ENCODE measurements at places on chromosomes 7 and 10.
A peak's percentile ranks its signal among the peaks of the same experiment; 100 is the strongest.

GRCh38 chr7:95391761-95392160, 4.4 kb downstream of the PON3 start:
- no peak overlapping the region for H3K27ac ChIP-seq
- H3K27me3 ChIP-seq, result peaks cover 6% of the 10 kb centered on the region
- no peaks in the 10 kb centered on the region for H3K36me3 ChIP-seq
- no peak for DNase-seq

- H3K4me1 ChIP-seq, result no peaks in the 10 kb centered on the region
- no peak for DNase-seq
- no peak overlapping the region for H3K27ac ChIP-seq
- no peaks in the 10 kb centered on the region for H3K36me3 ChIP-seq
- no peak overlapping the region for H3K4me3 ChIP-seq
Measured at GRCh38 chr10:99346247-99346646, 17.1 kb downstream of the CNNM1 start.

DNA sequence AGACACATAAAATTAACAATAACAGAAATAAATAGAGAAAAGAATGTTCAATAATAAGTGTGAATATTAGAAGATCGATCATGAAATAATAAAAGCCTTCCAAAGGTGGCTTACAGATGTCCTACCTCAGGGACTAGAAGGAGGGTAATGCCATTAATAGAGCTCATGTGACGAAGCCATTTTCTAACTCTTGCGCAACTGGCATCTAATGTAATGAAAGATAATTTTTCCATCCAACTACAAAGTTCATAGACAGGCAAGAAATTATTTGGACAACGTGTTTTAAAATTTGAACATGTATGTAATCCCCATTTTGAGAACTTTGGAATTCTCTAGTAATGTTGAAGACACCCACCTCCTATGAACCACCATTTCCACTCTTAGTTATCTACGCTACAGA, 1394.3 kb upstream of the LRRTM3 start:
- H3K27me3 ChIP-seq, result peaks cover 4% of the 10 kb centered on the region
- H3K4me1 ChIP-seq, result no peaks in the 10 kb centered on the region

- peaks cover under 1% of the 10 kb centered on the region for H3K36me3 ChIP-seq
- no peak overlapping the region for H3K4me3 ChIP-seq
- H3K27ac ChIP-seq, result peak overlapping the region; percentile 92
- DNase-seq, result peak; percentile 94
Measured at GRCh38 chr10:73906524-73907447, 4.1 kb upstream of the PLAU start.

- H3K27ac ChIP-seq, result no peak overlapping the region
- no peaks in the 10 kb centered on the region for H3K4me1 ChIP-seq
- no peaks in the 10 kb centered on the region for H3K36me3 ChIP-seq
- H3K27me3 ChIP-seq, result peaks cover 2% of the 10 kb centered on the region
Measured at GRCh38 chr7:51148216-51148615, 168.4 kb downstream of the COBL start.

GRCh38 chr10:79350407-79351154, 3.3 kb downstream of the PPIF start:
- H3K36me3 ChIP-seq, result peaks cover 71% of the 10 kb centered on the region
- no peak overlapping the region for H3K27ac ChIP-seq
- peaks cover 3% of the 10 kb centered on the region for H3K4me1 ChIP-seq
- no peaks in the 10 kb centered on the region for H3K27me3 ChIP-seq

DNA sequence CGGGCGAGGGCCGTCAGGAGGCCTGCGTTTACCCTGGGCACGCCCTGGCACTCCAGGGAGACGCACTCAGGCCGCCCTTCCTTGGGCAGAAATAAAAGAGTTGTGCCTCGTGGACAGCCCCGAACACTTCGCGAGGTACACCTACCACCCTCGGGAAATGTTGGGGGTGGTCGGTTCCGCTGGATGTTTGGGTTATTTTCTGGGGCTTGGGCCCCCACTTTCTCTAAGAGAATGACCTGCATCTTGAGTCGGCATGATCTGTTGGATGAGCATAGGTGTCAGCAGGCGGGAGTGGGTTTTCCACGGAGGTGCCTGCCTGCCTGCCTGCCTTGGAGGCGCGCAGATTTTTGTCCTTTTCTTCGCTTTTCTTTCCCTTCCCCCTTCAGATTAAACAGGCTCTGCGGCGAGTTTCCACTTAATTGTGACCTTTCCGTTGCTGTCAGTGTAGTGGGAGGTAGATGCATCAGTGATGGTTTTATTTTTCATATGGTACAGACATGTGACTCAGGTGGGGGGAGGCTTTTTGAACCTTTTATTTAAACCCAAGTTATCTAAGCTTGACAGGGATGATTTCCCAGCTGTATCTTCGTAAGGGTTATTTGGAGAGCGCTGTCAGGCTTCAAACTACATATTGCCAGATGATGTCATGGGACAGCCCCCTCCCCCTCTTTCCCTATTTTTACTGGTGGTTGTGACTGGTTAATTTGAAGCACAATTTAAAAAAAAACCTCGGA, 661 bp downstream of the HECTD2 start:
- H3K4me1 ChIP-seq, result no peaks in the 10 kb centered on the region
- peak overlapping the region; percentile 80 for H3K4me3 ChIP-seq
- H3K36me3 ChIP-seq, result no peaks in the 10 kb centered on the region
- peak overlapping the region; percentile 74 for H3K27ac ChIP-seq
- DNase-seq, result no peak

GRCh38 chr7:14899030-14899429, 3.5 kb downstream of the DGKB start:
- H3K4me1 ChIP-seq, result no peaks in the 10 kb centered on the region
- DNase-seq, result no peak
- no peak overlapping the region for H3K27ac ChIP-seq
- no peaks in the 10 kb centered on the region for H3K36me3 ChIP-seq
- H3K4me3 ChIP-seq, result no peak overlapping the region

DNA sequence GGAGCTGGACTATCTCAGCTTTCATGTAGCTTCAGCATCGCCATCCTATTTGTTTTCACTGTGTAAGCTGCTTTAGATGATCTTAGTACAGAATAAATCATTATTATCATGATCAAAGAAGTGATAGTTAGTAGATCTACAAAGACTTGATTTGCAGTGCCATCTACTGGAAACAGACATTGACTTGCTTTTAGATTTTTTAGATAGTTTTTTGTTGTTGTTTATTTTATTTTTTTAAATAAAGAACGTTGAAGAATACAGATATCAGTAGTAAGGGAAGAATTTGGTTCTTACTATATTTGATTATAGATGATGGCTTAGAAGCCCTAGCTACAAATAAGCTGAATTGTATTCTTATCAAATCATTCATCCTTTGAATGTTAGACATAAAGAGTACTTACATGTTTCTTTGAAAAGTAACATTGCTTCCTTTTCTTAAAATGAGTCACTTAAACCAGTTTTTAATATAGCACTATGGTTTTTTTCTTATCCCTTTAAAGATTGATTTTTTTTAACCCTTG, 6.3 kb upstream of the SFMBT2 start:
- peaks cover 5% of the 10 kb centered on the region for H3K4me1 ChIP-seq
- H3K27me3 ChIP-seq, result peaks cover 11% of the 10 kb centered on the region
- no peaks in the 10 kb centered on the region for H3K36me3 ChIP-seq
- DNase-seq, result no peak
- H3K4me3 ChIP-seq, result no peak overlapping the region

DNA sequence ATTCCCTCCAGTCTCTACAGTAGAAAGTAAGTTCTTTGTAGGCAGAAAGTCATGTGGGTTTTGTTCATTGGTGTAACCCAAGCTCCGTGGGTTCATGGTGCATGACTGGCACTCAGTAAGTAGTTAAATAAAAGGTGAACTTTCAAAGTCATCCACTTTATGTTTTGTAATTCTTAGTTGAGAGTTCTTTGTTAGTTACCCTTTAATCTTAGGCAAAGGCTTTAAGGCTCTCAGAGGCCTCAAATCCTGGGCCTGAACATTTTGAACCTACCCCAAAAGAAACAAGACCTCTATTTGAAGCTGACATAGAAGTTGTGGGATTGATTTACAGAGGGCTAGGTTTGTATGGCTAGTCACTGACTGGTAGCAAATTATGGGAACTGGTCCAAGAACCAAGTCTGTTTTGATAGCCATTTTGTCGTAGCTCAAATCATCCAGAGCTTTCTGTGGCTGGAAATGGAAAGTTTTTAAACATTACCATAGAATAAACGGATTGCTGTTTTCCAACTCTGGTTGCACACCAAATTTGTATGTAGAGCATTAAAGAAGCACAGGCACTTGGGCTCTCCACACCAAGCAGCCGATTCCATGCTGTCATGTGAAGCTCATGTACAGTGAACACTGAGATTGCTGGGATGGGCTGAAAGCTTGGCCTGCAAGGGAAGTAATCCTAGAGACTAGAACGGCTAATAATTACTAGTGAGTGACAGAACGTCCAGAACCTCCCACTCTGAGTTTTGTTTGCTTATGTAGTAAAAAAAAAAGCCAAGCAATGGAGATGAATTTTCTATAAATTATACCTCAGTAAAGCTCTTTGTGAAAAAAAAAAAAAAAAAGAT, 53.5 kb downstream of the DENND11 start:
- H3K27me3 ChIP-seq, result no peaks in the 10 kb centered on the region
- H3K36me3 ChIP-seq, result peaks cover 36% of the 10 kb centered on the region
- H3K27ac ChIP-seq, result no peak overlapping the region
- DNase-seq, result no peak
- no peak overlapping the region for H3K4me3 ChIP-seq

- no peaks in the 10 kb centered on the region for H3K4me1 ChIP-seq
- no peaks in the 10 kb centered on the region for H3K36me3 ChIP-seq
- H3K27me3 ChIP-seq, result no peaks in the 10 kb centered on the region
- no peak overlapping the region for H3K27ac ChIP-seq
- no peak for DNase-seq
Measured at GRCh38 chr7:27314111-27314510, 71.5 kb downstream of the EVX1 start.

GRCh38 chr7:94397722-94398121, 3.0 kb downstream of the COL1A2 start:
- H3K4me3 ChIP-seq, result no peak overlapping the region
- no peaks in the 10 kb centered on the region for H3K4me1 ChIP-seq
- H3K27me3 ChIP-seq, result no peaks in the 10 kb centered on the region
- H3K36me3 ChIP-seq, result no peaks in the 10 kb centered on the region

DNA sequence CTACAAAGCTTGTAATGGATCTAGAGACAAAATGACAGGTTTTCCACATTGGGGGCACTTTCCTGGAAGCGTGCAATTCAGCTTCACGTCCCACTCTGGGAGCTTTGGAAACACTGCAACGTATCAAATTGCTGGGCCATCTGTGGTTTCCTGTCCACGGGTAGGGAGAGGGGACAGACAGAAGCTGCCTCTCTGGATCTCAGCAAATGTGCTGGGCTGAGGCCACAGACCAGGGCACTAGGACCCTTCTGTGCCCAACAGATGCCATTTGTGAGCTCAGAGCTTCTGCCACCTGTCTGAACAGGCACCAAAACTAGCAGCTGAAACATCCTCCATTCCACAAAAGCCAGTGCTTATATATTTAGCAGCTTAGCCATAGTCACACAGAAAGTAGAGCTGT, 40.9 kb upstream of the FRMD4A start:
- H3K27ac ChIP-seq, result no peak overlapping the region
- no peaks in the 10 kb centered on the region for H3K4me1 ChIP-seq
- H3K4me3 ChIP-seq, result no peak overlapping the region
- H3K27me3 ChIP-seq, result no peaks in the 10 kb centered on the region
- DNase-seq, result no peak

Measured in RWPE2 (cell line).